ENCODE measurements at places on chromosomes 16 and 17.

GRCh38 chr17:45693792-45694191 is 90.3 kb upstream of the CRHR1 start:
- DNase-seq: no peak

- no peak for DNase-seq
Measured at GRCh38 chr17:5552841-5553240, 31.5 kb downstream of the NLRP1 start.

- peak; percentile 26 for DNase-seq
Measured at GRCh38 chr16:4019371-4019791, 96.9 kb downstream of the ADCY9 start.

DNA sequence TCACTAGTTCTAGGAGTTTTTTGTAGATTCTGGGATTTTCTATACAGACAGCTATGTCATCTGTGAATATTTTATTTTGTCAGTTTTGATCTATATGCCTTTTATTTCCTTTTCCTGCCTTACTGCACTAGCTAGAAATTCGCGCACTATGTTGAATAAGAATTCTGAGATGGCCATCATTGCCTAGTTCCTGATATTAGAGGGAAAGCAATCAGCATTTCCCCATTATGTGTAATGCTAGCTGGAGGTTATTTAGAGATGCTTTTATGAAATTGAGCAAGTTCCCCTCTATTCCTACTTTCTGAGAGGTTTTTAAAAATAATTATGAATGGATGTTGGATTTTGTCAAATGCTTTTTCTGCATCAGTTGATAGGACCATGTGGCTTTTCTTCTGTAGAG is 23.8 kb downstream of the MPRIP start:
- no peak for DNase-seq

GRCh38 chr17:78808163-78808562 is 26.1 kb upstream of the CYTH1 start:
- no peak for DNase-seq

DNA sequence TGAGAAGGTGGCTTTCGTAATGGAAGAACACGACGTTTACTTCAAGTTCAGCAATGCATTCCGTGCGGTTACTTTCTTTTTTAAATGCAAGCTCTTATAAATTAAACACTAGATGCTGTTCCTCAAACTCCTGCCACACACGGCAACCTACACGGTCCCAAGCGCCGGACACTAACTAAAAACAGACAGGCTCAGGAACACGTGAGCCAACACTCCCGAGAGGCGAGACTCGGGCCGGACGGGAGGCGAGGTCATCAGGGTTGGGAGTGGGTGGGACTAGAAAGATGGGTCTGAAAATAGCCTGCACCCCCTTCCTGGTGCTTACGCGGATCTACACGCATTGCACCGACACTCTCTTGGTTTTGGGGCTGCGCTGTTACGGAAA is 6.4 kb downstream of the CLCN7 start:
- no peak for DNase-seq
